Left ventricle myocardium superior (tissue), 1 donor: ENCODE measurements at places on chromosomes 1 and 21.

DNA sequence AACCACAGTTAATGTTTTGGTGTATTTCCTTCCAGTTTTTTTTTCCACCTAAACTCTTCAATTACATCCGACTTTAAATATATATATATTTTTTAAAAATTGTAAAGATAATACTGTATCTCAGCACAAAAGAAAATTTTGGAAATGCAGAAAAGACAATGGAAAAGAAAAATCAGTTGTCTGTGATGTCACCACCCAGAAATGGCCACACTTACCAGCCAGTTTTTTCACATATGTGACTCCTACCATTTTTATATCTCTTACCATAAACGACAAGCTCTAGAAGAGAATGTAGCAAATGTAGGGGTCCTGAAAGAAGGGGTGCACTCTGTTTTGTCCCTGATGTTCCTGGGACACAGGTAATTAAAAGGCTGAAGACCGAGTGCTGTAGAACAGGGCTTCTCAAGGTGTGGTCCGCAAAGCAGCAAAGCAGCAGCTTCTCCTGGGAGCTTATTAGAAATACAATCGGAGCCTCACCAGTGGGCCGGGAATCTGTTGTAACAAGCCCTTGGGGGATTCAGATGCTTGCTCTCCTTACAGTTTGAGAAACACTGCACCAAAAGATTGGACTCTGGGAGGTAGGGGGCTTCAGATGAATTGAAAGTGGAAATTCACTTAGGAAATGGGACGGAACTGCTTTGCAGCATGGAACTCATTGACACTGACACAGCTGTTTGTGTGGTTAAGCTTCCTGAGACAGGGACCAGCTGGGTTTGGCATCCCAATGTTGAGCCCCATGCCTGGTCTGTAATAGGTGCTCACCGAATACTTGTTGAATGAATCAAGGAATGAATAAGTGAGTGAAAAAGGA lies 44.1 kb downstream of the ALPL start:
- no peak for DNase-seq

GRCh38 chr1:102107441-102107840 lies 110.7 kb upstream of the OLFM3 start:
- DNase-seq, result no peak

DNA sequence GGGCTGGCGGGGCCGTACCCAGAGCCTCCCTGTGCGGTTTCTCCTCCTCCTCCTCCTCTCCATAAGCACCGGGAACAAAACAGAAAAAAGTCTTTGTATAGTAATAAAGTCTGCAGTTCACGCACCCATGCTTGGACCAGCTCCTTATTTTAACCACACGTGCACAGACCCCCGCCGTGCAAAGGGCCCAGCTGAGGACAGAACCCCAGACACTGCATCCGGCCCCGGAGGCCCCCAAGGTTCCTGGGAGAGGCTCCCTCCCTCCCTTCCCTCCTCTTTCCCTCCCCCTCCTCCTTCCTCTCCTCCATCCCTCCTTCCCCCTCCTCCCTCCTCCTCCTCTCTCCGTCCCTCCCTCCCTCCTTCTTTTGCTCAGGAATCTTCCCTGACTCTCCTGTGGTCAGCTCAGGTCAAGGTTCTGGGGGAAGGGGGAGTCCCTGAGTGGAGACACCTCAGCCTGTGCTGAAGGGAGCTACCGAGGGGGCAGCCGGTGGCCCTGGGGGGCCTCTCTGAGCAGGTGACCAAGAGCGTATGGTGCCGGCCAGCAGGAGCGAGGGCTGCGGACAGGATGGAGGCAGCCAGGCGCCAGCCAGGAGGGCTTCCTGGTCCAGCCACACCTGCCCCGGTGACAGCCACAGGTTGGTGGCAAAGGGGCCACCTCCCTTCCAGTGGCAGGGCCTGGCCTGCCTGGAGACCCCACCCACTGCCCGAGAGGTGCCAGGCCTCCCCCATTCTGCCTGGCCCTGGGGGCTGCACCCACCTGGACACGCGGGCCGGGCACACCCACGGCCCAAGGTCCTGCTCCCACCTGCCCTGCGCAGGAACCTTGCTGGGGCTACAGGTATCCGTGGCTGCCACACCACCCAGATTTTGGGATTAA lies 3.2 kb upstream of the TTLL10 start:
- DNase-seq, result peak; percentile 22

DNA sequence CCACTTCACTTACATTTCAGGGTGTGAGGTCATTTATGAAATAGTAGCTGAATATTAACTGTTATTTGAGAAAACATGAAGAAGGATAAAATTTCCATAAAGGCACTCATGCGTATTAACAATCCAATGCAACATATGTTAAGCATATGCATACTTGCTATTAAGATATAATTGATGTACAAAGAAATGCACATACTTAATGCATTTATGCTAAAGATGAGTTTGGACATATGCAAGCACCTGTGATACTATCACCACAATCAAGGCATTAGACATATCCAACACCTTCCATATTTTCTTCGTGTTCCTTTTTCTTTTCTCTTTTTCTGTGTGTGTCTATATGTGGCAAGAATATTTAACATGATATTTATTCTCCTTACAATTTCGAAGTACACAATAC lies 464.8 kb upstream of the BRINP3 start:
- DNase-seq, result no peak

DNA sequence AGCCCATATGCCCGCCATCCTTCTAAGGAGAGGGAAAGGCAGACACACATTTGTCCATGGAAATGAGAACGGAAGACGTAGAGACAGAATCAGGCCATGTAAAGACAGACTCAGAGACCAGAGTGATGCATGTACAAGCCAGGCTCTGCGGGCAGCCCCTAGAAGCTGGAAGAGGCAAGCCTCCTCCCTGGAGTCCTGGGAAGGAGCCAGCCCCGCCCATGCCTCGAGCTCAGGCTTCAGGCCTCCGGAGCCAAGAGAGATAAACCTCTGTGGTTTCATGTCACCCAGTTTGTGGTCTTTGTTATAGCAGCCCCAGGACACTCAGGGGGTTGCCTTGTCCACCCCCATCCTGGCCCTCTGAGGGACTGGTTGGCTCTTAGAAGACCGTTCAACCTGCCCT lies 11.6 kb downstream of the PDE9A start:
- DNase-seq, result no peak

DNA sequence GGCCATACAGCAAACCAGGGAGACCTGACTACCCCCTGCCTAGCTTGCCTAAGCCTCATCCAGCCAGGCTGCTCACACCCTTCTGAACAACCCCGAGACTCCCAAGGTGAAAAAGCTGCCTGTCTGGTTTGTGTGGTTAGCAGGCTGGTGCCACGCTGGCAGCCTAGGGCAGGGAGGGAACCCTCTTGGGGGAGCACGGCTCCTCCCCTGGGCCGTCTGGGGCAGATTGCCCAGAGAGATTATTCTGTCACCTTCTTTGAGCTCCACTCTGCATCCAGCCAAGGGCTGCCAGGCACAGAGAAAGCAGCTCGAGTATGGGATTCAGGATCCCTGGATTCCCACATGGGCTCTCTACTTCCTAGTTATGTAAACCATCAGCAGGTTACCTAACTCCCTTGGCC lies 27.5 kb upstream of the TCEA3 start:
- peak; percentile 47 for DNase-seq

DNA sequence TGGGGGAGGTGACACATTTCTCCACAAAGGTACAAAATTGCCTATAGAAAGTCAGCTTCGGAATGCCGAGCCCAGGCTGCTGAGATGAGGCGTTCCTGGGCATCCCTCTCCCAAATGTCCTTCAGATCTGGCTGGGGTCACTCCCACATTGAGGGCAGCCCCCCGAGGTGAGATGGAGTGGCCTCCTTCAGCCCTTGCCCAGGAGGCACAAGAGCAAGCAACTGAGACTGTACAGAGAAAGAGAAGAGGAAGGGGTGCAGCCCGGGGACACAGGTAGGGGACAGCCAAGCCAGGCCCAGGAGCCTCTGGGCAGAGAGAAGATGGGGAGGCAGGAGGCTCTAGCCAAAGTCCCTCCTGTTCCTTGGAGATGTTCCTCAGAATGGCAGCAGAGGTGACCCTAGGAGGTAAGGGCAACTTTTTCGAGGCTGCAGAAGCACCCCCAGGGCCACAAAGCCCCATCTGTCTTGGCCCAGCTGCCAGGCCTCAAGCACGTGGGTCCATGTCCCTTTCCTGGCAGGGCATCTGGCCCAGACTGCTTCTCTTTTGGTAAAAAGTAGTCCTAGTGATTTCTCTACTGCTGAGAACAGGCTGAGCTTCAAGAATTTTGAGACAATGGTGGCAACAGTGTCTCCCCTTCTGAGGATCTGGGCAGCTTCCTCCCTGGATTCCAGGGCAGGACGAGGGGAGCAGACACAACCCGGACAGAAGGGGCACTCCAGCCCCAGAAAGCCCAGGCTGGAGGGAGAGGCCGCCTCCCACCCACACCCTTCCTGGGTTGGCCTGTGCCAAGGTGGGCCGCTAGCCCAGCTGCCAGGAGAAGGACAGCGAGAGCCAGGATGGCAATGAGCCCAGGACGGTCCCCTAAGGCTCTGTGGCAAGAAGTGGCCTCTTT lies 68.0 kb downstream of the LRRN2 start:
- no peak for DNase-seq

- peak; percentile 77 for DNase-seq
These were observed 431 bp downstream of the MAP1LC3C start for GRCh38 chr1:241998412-241998921.

DNA sequence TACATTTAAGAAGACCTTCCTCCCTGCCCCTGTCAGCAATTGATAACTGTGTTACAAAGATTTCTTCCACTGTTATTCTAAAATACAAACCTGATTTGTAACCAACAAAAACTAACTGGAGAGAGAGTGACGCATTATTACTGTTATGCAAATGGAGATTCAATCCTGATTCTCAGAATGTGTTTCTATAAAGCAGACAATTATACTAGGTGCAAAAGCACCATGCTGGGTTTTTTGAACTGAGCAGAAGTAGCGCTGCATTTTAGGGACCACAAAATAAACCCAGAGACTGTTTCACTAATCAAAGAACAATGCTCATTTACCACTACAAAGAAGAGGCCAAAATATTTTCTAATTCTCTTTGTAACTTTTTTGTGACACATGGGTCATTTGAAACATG lies 13.6 kb upstream of the GBP6 start:
- no peak for DNase-seq

DNA sequence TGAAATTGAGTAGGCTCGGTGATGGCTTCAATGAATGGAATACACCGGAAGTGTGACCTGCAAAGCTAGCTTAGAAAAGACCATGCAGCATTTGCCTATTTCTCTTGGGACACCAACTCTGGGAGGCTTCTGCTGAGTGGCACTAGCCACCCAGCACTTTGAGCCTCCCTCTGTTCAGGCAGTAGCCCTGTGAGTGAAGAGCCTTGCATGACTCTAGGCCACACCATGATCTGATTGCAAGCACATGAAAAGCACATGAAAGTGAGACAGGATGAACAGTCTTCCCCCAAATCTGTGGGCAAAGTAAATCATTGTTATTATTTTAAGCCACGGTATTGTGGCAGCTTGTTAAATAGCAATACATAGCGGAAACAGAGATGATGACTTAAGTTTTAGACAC lies 2.8 kb downstream of the CD48 start:
- no peak for DNase-seq

DNA sequence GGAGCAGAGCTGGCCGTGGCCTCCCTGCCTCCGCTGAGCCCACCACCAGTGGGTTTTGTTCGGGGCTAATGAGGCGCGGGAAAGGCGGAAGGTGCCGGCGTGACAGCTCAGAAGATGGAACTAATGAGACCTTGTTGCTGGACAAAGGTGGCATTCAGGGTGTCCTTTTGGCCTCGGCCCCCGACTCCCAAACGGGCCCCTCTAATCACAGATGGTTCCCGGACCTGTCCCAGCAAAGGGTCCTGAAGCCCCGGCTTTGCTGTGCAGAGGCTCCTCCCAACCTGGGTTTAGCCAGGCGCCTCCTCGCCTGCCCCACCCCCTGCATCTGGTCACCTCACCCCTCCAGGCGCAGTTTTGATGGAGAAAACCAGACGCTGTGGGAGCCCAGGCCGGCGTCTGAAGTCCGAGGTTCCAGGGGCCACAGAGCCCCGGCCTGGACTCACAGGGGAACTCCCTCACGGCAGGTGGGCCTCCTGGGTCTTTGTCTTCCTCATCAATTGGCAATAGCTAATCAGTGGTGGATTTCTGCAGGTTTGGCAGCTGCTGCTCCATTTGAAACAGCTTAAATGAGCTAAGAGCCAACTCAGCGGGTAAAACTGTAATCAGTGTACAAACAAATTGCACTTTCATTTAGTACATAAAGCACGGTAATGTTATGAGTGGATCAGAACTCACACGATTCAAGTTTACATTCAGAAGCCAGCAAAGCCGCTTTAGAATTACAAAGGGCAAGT lies 44.3 kb upstream of the ADARB1 start:
- DNase-seq, result no peak

- DNase-seq, result no peak
These were observed 322.4 kb upstream of the DEPDC1 start for GRCh38 chr1:68819190-68819829.
